SJSA1 (cell line): ENCODE measurements at places on chromosomes 12 and 14.

- DNase-seq: no peak
Measured at GRCh38 chr12:2288471-2288870, 235.7 kb downstream of the CACNA1C start.

GRCh38 chr12:46660719-46661109 lies 165.1 kb downstream of the SLC38A4 start:
- DNase-seq: no peak

GRCh38 chr14:55207832-55208231 lies 16.4 kb upstream of the DLGAP5 start:
- DNase-seq: no peak

- DNase-seq: no peak
Measured at GRCh38 chr12:70463997-70464396, 97.9 kb downstream of the KCNMB4 start.

GRCh38 chr14:99885649-99885958 lies 92.4 kb downstream of the EML1 start:
- DNase-seq: no peak

GRCh38 chr14:61342486-61342885 lies 21.1 kb downstream of the PRKCH start:
- DNase-seq: no peak

GRCh38 chr12:32091696-32092095 lies 15.0 kb upstream of the BICD1 start:
- no peak for DNase-seq

DNA sequence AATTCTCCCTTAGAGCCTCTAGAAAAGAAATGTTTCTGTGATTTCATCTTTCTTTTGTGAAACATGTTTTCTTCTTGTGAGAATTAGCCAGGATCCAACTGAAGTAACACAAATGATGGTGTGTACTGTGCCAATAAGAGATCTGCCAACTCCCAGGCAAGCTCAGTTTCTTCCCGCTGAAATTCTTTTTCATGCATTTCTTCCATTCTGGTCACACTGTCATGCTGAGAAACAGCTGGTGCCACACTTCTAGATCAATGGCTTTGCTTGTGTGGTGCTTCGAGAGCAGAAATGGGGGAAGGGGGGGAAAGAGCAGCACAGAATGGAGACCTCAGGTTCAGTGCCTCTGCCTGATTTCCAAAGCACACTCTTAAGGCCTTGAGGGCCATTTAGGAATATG lies 41.4 kb upstream of the FGF6 start:
- DNase-seq: no peak

- DNase-seq: no peak
Measured at GRCh38 chr12:93756288-93756687, 79.1 kb downstream of the CRADD start.

DNA sequence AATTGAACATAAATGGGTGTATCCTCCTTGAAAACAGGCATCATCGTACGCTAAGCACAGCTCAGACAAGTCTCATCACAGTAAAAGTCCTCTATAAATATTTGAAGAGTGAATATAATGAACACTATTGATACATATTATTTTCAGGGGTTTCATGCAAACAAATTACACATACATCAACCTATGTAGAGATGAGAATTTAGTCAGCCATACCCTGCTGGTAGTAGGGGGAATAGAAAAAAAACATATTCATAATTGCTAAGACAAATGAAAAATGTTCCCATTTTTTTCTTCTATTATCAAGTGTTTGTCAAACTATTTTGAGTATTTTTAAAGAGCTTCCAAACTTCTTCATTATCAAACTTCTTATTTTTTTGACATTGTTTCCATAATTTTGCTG lies 205.6 kb upstream of the SOX5 start:
- no peak for DNase-seq

DNA sequence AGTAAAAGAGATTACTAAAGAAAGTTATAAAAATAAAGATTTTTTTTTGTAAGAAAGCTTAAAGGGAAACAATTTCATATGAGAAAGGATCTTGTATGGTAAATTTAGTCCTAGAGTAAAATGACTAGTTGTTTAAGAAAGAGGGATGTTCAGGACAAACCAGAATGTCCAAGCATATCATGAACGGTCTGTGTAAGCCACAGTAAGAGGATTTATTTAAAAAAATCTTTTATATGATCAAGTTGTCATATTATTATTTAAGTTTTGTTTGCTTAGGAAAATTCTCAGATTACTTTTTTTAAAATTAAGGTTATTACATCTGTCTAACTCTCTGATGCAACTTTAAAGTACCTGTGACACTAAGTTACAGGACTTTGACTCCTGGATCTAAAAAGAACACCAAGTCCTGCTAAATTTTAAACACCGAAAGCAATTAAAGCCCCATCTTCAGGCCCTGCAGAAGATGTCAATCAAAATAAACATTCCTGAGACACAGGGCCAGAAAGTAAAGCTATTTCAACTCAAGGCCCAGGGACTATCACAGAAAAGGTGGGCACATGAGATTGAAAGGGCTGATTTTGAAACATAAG lies 17.3 kb upstream of the CCDC196 start:
- no peak for DNase-seq

DNA sequence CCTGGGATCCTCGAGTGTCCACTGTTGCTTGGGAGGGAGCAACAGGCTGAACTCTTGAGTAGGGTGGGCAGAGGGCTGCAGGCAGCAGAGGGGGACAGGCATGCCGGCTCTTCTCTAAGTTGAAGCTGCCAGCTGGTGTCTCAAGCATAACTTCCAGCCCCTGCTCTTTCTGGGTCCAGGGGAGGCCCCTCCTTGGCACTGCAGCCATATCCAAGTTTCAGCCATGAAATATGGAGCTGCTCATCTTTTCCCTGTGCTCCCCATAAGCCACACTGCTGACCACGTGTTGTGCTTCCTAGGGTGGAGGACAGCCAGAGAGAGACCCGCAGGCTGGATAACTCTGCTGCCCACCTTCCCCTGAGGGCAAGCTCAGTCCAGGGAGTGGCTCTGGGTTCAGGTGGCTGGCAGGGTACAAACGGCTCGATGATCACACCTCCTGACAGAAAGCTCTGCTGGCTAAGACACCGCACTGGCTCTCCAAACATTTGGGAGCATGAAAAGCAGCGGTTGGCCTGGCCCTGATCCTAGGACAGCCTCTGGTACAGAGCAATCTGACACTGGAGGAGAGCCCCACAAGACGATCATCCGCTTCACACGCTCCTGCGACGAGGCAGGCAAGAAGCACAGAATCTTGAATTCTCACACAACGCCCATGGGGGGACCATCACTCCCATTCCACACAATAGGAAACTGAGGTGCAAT lies 79.6 kb downstream of the PITPNM2 start:
- DNase-seq: no peak
